ENCODE measurements at places on chromosomes 5 and 9.

DNA sequence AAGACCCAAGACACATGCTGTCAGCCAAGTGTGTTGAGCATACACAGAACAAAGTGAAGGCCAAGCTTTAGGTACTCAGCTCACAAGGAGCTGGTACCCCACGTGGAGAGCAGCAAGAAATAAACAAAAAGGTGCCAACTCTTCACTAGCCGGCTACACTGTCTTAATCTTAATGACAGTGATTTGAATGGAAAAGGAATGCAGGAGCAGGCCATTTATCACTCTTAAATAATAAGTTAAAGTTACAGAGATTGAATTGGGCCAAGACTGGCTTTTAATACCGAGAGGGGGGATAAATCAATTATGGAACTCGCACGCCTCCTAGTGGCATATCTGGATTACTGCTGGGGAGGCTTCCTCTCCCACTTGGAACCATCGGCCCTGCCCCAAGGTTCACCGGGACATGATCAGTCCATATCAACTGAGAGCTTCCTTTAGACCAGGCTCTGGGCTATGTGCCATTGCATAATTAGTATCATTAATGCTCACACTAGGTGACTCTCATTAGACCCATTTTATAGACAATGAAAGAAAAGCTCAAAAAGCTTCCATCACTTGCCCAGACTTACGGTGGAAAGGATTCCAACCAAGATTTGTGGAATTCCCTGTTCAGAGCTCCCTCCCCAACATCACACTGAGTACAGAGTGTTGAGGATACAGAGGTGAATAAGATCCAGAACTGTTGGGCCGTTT lies 94.0 kb downstream of the ACTL7B start:
- peak; percentile 23 for DNase-seq

DNA sequence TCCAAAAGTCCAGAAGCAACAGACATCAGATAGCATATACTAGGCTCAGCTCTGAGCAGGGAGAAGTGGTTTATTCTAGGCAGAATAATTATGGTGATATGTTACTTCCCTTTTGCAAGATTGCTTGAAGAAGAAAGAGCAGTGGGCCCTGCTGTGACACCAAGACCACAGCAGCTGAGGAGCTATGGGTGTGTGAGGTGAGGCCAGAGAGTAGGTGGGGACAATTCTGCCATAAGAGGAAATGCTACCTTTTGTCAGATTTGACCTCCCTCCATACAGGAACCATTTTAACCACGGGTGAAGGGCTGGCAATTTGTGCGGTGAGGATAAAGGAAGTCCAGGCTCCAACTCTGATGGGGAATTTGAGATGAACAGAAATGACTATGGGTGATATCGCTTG lies 51.3 kb downstream of the TNFSF15 start:
- no peak for DNase-seq

DNA sequence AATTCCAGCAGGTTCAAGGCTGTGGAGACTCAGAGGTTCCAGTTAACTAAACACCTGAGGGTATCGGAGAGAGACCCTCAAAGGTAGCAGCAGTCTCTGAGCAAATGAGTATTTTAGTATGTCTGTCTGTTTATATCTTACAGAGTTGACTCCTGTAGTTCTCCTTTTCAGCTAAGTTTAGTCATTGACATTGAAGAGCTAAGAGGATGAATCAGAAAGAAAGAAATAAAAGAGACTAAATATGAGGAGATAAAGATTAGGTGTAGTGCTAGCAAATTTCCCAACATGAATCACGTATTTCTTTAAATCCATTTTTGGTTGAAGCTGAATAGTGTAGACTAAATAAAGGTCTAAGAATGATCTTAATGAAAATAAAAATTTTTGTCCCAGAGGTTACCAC lies 474.0 kb upstream of the RGMB start:
- DNase-seq: no peak

GRCh38 chr5:24525414-24525813 lies 119.4 kb downstream of the CDH10 start:
- no peak for DNase-seq

DNA sequence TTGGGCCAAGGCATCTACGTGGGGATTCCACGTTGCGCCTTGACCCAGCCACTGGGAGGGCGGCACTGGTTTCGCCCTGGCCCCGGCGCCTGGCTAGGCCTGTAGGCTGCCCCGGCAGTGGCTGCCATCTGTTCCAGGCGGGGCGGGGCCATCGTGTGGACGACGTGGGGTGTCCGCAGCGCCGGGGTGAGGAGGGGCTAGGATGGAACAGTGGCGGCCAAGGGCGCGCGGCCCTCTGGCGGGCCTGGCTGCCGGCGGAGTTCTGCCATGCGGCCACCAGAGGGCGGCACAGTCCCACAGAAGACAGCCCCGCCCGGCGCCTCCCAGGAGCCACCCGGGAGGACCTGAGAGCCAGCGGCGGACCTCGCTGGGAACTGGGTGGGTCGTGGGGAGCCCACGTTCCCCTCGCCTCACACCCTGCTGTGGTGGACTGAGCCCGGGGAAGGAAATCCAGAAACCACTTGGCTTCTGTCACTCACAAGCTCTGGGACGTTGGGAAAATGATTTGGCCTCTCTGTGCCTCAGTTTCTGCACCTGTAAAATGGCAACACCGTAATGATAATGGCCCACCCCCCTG lies 22.6 kb upstream of the RAPGEF1 start:
- DNase-seq: peak; percentile 74

DNA sequence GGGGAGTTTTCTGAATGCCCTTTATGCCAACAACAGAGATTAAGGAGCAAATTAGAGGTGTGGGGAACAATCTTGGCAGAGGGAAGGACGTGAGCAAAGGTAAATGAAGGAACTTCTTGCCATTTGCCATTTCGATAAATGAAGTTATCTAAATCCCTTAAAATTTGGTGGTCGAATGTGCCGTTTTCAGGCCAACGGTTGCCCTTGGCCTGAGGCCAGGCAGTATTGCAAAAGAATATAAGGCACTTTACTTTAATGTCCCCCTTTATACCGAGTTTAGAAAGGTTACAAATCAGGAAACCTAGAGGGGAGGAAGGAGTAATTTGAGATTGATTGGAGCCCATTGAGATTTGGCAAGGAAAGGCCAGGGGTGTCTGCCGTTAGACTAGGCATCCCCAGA lies 26.3 kb downstream of the C9orf50 start:
- DNase-seq: no peak

- DNase-seq: no peak
These were observed 213.8 kb downstream of the SEMA5A start for GRCh38 chr5:9332026-9332425.

GRCh38 chr5:52804387-52804791 lies 16.7 kb downstream of the ITGA1 start:
- DNase-seq: no peak

DNA sequence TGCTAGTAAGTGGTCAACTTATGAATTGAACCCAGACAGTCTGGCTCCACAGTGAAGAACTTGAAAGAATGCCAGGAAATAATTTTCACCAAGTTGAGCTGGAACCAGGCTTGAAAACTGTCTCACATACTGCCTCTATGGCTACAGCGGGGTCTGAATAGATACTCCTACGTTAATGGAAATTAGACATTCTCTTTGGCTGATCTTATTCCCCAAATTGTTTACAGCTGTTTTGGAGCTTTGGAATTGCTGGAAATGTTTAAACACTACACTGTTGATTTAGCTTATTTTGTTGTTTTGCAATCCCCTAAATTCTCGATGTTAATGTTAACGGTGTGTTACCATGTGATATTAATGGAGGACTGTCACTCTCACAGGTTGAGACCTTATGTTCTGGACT lies 146.4 kb downstream of the FBXL7 start:
- DNase-seq: no peak

DNA sequence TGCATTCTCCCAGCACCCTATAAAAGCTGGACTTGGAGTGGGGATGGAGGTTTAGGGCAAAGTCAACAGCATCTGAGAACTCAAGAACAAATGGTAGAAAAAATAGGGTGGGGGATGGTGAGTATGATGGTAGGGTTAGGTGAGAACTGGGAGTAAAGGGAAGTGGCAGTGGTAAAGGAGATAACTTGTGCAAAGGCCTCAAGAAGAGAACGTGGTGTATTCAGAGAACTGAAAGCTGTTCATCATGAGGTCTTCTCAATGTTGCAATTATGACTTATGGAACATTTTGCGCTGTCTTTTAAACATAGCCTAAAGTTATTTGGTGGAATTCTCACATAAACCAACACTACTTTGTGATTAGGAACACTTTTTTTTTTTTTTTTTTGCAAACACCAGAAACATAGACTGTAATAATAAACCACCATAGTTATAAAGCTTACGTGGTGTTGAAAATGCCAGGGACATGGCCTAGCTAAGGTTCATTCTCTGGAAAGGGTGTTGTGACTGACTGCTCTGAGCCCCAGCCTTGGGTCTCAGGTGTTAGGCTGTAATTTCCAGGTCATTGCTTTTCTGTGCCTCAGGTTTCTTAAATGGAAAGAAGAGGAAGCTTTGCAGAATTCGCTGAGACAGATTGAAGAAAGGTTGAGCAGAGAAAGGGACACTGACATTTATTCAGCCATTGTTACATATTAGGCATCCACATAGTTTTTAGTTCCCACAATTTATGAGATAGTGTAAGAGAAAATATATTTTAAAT lies 19.2 kb upstream of the TXNDC8 start:
- no peak for DNase-seq

DNA sequence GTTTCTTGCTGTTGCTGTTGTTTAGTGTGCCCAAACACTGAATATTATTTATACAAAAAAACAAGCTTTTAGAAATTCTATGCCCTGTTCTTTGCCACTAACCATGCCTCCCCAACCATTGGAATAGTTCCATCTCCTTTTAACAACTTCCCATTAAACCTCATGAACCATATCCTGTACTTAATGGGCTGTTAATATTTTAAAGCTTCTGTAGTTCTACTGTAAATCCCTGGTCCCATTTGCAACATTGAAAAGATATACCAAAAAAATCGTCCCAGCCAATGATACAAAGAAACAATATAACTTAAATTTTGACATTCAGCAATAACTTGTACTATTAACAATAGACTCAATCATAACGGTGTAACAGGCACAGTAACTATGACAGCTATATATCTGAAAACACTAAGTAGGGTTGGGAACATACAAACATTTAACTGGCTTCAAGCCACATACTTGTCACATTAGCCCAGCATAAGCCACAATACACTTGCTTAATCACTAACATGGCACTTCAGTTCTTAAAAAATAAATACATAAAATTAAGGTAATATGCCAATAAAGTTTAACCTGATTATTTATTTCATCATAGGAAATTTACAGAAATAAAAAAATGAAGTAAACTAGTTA lies 86.1 kb downstream of the ADAMTS6 start:
- DNase-seq: no peak

- DNase-seq: no peak
These were observed 22.9 kb downstream of the SLC35A4 start for GRCh38 chr5:140587495-140587894.

DNA sequence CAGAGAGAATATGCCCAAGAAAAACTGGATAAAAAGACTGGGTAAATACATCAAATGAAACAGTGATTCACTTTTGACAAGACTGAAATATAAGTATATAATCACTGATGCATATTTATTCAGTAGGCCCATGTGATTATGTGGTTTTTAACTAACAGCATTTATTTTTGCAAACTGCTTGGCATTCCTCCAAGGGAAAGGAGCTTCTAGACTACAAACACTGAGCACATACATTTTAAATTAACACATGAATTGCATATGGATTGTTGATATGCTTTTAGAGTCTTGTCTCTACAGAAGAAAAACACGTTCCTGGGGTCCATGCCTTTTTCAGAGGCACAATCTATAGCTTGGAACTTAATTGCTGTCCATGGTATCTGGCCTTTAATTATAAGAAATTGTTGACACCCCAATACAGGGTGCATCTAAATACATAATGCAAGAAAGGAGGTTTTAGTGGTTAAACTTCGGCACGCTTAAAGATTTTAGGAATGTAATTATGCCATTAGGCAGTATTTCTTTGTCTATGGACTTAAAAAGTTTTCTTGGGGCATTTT lies 6.9 kb upstream of the MEIKIN start:
- no peak for DNase-seq

DNA sequence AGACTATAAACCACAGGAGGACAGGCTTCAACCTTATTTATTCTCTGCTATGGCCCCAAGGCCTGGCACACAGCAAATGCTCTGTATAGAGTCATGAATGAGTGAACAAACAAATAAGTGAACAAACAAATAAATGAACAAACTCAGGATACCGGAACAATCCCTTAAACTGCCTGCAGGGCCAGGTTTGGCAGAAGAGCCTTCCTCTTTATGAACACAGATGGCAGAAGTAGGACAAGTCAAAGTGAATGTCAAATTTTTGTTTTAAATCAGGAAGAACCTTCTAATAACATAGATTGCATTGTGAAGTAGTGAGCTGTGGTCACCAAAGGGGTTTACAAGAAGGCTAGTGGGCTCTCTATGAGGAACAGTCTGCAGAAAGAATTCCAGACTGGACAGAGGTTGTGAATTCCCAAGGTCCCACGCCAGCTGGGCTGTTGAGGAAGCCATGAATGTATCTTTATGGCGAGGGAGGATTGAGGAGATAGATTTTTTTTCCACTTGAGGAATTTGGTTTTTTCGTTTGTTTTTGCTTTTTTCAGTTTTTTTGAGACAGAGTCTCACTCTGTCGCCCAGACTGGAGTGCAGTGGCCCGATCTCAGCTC lies 30.3 kb upstream of the STING1 start:
- no peak for DNase-seq

GRCh38 chr9:21624675-21625644 lies 142.8 kb upstream of the IFNE start:
- DNase-seq: no peak

DNA sequence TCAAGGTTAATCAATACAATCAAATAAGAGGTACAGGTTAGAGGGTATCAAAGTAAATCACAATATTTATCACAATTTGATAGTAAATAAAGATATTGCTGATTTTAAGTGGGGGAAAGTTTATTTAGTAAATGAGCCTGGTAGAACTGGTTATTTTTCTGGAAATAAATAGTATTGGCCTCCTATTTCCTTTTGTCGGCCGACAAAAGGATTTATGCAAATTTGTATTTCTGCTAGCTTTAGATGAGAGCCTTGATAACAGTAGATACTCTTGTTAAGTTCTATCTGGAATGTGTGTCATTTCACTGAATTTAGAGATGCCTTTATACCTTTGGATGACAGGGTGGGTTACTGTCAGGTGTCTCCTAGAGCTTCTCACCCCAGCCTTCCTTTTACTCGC lies 17.8 kb upstream of the SPATA31E1 start:
- DNase-seq: no peak

- no peak for DNase-seq
These were observed 36.0 kb downstream of the UBE2D2 start for GRCh38 chr5:139597134-139597533.

GRCh38 chr9:26158631-26159150 lies 480.4 kb upstream of the TUSC1 start:
- no peak for DNase-seq

GRCh38 chr9:134839455-134840125 lies 41.0 kb upstream of the FCN2 start:
- DNase-seq: no peak

GRCh38 chr9:119453980-119454379 lies 84.7 kb upstream of the BRINP1 start:
- no peak for DNase-seq

DNA sequence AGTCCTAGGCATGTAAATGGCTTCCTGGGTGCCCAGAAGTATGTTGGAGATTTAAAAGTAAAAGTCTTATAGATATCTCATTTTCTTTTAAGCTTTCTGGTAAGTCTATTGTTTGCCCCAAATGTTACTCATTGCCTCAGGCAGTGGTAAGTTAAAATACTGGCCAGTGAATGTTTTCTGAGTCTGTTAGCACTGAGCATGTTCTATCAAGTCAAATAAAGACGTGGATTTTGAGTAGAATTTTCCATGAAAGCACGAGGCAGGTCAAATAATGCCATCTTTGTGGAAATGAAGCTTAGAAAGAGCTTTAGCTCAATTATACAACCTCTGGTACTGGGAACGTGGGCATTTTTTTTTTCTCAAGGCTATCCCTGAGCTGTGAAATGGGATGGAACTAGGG lies 651.3 kb upstream of the ACO1 start:
- DNase-seq: no peak
